Tongue (tissue), 3 donors: ENCODE measurements at places on chromosomes 12 and 14.

GRCh38 chr12:97200181-97200580 is 262.4 kb upstream of the RMST start:
- no peak for DNase-seq

GRCh38 chr14:104877806-104878550 is 12.9 kb downstream of the CEP170B start:
- no peak for DNase-seq

DNA sequence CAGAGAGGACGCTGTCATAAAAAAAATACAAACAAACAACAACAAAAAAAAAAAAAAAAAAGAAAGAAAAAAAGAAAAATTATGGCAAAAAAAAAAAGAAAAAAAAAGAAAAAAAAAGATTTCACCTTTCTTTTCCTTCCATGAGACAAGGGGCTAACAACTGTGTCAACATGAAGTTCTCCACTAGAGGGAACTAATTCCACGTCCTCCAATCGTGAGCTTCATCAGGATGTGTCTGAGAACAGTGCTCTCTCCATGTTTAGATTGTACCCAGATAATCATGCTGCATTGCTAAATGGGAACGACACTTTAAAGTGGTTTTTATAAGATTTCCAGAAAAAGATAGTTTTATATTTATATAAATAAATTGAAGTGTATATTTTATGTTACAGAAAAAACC is 96.2 kb upstream of the PTPRB start:
- peak; percentile 90 for DNase-seq

DNA sequence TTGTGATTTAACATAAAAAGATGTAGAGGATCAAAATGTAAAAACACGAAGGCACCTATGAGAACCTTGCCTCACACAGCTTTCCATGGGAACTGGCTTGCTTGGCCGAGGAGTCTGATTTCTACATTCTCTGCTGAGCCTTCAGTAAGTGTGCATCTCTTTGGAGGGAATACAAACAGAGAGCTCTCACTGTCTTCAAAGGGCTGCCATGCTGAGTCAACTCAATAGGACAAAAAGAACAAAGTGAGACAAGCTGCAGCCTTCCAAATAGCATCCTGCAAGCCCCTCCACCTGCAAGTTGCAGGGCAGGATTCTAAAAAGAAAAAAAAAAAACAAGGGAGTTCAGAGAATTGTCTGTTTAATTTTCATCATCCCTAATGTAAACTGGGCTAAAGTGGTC is 411.9 kb downstream of the NELL2 start:
- no peak for DNase-seq

DNA sequence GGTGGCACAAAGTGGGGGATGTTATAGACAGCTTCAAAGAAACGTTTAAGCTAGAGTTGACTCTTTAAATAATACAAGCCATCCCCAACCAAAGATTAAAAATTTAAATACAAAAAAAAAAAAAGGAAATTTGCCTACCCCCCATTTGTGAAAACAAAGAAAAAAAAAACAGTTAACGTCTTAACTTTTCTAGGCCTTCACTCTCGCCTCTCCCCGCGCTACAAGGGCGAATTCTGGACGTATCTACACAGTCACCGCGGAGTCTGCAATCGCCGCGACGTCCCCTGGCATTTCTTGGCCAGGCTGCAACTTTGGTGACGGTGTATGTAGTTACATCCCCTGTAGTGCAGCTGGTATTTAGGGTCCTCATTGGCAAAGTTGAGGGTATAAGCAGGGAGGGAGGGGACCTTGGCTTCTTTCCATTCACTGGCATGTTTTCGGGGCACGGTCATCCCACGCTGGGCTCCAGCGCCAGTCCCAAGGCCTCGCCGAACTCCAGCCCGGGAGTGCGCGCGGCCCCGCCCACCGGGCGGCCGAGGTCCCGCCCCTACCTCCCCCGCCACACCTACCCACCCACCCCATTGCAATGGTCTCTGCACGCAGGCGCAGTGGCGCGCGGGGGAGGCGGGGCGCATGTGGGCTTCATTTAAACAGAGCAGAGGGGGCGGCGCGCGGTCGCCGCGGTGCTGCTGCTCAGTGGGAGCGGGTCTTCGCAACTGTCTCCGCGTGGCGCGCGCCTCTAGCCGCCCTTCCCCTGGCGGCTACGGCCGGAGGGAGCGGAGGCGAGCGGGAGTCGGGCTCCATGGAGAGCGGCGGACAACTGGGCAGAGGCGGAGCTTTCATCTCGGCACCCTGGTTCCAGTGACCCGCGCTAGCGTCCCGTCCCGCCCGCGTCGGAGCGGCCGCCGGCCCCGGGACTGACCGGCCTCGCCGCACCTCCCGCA is at the start of gene NUDT4:
Gene NUDT4 (plus strand): TSS at position 674 of the 944 bp plus-strand sequence. CDS start 398 bp downstream, outside the sequence.
- peak; percentile 99 for DNase-seq

GRCh38 chr12:56716458-56716857 is 8.6 kb downstream of the NACA start:
- no peak for DNase-seq

DNA sequence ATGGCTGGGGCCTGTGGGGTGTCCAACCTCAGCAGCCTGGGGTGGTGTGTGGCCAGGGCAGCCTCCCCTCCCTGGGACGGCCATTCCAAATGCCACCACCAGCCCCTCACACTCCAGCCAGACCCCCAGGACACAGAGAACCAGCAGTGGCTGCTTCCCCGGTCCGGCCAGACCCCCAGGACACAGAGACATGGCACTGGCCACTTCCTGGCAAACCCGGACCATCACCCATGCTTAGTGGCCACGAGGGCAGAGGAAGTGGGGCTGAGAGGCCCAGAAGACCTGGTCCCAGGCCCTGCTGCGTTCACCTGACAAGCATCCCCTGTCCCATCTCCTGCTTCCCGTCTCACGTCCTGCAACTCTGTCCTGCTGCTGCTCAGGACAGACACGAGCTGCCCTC is 26.7 kb downstream of the BEGAIN start:
- no peak for DNase-seq

DNA sequence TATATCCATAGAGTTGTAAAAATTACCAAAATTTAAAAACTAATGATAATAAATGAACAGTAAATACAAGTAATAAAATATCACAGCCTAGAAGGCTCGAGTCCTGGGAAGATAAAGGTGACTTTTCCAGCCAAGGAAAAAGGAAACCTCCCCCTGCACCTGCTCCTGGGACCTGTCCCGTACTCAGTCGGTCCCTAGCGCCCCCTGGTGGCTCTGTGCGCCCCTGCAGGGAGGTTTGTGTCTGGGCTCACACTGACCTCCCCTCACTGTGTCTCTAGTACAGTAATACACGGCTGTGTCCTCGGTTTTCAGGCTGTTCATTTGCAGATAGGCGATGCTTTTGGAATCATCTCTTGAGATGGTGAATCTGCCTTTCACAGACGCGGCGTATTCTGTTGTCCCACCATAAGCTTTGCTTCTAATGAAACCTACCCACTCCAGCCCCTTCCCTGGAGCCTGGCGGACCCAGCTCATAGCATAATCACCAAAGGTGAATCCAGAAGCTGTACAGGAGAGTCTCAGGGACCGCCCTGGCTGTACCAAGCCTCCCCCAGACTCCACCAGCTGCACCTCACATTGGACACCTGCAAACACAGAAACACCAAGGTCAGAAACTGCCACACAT is 1030.4 kb downstream of the TMEM121 start:
- DNase-seq: no peak

DNA sequence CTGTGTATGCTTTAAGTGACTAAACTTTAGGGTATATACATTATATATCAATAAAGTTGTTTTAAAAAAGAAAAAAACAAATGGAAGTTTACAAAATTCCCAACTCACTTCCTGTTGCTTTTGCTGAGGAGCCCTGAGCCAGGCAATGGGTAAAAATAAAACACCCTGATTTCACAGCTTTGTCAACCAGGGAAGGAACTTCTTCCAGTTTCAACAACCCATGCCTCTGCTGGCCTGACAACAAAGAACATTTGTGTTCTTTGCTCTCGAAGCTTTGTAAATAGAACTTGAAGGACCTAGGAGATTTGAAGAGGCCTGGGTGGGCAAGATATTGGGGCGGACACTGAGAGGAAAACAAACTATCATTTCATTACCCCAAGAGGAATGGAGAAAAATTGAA is 141.2 kb upstream of the NOS1 start:
- DNase-seq: no peak

GRCh38 chr12:87827638-87828264 is 201.4 kb downstream of the C12orf50 start:
- no peak for DNase-seq

DNA sequence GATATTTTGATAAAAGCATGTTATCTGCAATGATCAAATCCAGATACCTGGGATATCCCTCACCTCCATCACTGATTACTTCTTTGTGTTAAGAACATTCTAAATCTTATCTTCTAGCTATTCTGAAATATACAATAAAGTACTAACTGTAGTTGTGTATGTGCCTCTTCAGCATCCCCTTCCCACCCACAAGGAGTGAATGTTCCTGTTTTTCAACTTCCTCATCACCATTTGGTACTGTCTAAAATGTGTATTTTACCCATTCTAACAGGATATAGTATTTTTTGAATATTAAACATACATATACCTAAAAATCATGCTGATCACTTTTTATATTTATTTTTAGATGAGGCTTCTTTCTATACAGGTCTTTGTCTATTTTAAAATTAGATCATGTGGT is 1252.6 kb downstream of the TMEM121 start:
- no peak for DNase-seq
